ENCODE measurements at places on chromosomes 11 and 22. TPM values are rescaled to one million over a fixed set of nuclear protein-coding genes. Genes with fewer than 3 reads are reported as not detected.

PKDREJ gene
- total RNA-seq = 0.07 TPM

HOATZ gene
- not detected for total RNA-seq

APOL5 gene
- not detected for total RNA-seq

TMPRSS5 gene
- 0.21 TPM for total RNA-seq

GRCh38 chr11:82731691-82732277 lies 1.9 kb downstream of the FAM181B start:
- H3K4me3 ChIP-seq = no peak overlapping the region
- no peaks in the 10 kb centered on the region for H3K4me1 ChIP-seq
- DNase-seq = no peak
- peaks cover 75% of the 10 kb centered on the region for H3K27me3 ChIP-seq
- H3K27ac ChIP-seq = no peak overlapping the region

DNA sequence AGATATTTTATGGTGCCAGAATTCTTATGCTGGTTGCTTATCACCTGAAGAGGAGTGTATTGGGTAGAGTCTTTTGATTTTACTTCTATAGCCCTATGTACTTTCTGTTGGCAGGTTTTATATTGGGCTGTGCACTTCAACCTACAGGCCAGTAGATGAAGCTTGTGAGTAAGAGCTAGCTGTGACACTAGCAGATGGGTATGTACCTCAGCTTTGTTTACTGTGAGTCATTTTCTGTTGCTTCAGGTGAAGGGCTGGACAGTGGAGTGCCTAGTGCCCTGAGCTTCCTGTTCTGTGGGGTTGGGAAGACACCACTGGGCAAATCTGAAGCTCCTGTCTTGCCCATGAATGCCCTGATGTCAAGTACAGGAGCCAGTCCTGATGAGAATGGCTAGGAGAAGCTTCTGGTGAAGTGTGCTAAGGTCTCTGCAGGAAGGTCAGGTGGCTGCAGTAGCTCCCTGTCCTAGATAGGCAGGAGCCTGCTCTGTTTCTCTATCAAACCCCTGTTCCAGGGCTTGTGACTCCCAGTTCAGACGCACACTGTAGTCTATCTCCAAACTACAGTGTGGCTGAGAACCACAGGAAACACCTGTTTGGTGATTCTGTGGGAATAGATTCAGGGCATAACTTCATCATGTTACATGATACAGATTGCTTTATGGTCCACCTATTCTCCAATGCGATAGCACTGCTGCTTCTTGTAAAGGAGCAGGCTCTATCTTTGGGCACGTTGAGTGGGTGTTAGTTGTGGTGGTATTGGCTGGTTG lies 755.7 kb downstream of the KCNA4 start:
- H3K27ac ChIP-seq = no peak overlapping the region
- H3K4me3 ChIP-seq = no peak overlapping the region
- DNase-seq = no peak
- H3K4me1 ChIP-seq = no peaks in the 10 kb centered on the region
- H3K27me3 ChIP-seq = no peaks in the 10 kb centered on the region

DNA sequence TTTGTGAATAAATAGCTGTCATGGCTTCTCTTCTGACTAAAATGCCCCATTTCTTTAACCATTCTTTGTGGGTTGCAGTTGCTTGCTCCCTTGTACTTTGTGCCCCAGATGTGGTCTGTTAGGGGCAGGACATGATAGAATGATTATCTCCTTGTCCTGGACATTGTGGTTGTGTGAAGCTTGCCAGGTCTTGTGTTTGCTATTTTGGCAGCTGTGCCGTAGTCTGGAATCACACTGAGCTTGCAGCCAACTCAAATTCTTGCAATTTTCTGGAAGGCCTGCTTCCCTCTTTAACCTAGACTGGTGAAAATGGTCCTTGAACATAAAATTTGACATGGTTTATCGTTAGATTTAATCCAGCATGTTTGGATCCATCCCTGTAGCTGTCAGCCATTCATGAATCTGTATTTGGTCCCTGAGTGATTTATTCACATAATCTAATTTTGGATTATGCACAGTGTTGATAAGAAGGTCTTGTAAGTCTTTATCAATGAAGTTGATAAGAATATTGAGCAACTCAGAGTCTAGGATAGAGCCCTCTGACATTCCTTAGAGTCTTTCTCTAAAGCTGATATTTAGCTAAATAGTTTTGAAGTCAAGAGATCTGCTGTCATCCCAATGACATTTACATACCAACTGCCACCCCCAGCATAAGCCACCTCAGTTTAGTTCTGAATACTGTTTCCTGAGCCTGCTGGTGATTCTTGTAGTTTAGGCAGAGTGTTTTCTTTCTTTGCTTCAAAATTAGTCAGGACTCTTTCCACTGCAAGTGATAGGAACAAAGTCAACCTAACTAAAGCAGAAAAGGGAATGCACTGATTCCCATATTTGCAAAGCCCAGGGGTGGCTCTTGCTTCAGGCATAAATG lies 9.8 kb downstream of the SPON1 start:
- H3K27ac ChIP-seq = no peak overlapping the region
- DNase-seq = no peak
- peaks cover 12% of the 10 kb centered on the region for H3K27me3 ChIP-seq
- peaks cover 12% of the 10 kb centered on the region for H3K4me1 ChIP-seq

- H3K36me3 ChIP-seq = no peaks in the 10 kb centered on the region
- no peaks in the 10 kb centered on the region for H3K27me3 ChIP-seq
- DNase-seq = peak; percentile 36
- peaks cover 8% of the 10 kb centered on the region for H3K4me1 ChIP-seq
- no peak overlapping the region for H3K4me3 ChIP-seq
- H3K27ac ChIP-seq = peak overlapping the region; percentile 67
Measured at GRCh38 chr22:41401781-41402648, 20.3 kb downstream of the TEF start.

- H3K4me1 ChIP-seq = peaks cover 12% of the 10 kb centered on the region
- H3K27me3 ChIP-seq = no peaks in the 10 kb centered on the region
- DNase-seq = no peak
- no peak overlapping the region for H3K27ac ChIP-seq
- no peak overlapping the region for H3K4me3 ChIP-seq
Measured at GRCh38 chr11:47788181-47788580, 21.0 kb upstream of the FNBP4 start.

GRCh38 chr22:27632451-27633295 lies 168.9 kb downstream of the MN1 start:
- H3K4me3 ChIP-seq = no peak overlapping the region
- no peaks in the 10 kb centered on the region for H3K36me3 ChIP-seq
- DNase-seq = peak; percentile 96
- H3K27me3 ChIP-seq = no peaks in the 10 kb centered on the region

All from cardiac muscle cell (in vitro differentiated cells and primary cell).